Stimulated activated CD4-positive, alpha-beta T cell treated with anti-CD3 and anti-CD28 coated beads, TNF-alpha, amount 100 ng/mL, for 1 hour (primary cell): ENCODE measurements at places on chromosomes 2 and 18.

GRCh38 chr18:43627848-43628530, 350.7 kb upstream of the SYT4 start:
- no peak for DNase-seq

DNA sequence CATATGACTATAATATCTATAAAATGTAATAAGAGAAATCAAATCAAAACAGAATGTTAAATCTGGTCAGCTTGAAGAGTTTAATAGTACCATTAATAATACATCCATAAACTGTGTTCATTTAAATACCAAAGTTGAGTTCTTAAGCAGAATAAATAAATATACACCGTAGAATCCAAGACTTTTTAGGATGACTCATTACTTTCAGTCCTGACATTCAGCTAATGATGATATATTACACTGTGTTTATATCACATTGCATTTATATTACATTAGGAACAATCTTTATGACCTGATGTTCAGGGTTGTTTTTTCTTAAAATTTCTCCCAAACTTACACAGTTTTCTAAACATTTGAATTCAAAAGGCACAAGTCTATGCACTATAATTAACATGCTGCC, 331.3 kb downstream of the SS18 start:
- DNase-seq, result no peak

DNA sequence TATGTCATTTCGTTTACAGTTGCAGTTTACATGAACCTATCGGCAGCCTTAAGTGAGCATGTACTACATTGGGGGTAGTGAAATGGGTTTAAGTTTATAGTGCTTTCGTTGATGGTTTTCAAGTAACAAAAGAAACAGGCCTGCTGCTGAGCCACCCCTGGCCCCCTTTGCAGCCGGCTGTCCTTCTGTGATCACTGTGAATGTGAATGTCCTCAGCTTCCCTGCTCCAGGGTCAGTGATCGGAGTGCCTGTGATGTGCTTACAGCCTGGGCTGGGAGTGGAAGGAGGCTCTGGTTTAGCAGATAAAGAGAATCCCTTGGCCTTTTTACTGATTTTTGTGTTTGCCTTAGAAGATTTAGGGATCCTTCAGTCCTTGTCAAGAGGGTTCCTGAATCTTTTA, 154.2 kb downstream of the FAM210A start:
- DNase-seq, result no peak

GRCh38 chr2:205586626-205587025, 95.7 kb upstream of the NRP2 start:
- DNase-seq, result no peak
